ENCODE measurements at places on chromosomes 5 and 9.

- DNase-seq, result no peak
Measured at GRCh38 chr5:78763659-78764189, 115.2 kb upstream of the LHFPL2 start.

GRCh38 chr5:37071487-37071886, 177.7 kb downstream of the CPLANE1 start:
- no peak for DNase-seq

DNA sequence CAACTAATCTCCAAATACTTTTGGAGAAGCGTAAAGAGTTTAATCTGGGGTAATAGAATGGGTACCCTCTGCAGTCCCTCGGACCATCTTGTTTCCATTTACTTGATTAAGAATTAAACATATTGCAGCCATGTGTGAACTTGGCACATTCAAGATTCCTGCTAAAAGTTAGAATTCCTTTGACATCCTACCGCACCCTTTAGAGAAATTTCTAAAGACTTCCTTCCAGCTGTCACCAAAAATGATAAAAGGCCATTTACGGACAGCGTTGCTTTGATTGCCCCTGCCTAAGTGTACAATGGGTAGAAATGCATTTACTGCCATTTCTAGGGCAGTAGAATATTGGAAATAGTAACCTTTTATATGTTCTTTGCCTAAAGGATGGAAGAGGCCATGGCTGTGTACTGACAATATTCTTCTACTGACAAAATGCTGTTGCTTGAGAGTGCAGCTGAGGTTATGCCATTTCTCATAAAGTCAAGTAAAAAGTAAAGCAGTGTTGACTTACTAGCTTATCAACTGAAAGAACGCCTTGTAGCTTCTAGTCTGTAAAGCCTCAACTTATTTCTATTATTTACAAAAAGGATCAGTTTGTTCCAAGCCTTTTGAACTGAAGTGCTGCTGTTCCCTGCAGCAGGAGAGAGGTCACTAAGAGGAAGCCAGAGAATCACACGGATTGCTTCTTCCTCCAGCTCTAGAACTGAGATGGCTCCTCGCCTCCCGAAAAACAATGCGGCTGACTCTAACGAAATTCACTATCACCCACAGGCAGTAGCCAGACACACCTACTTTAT, 139.8 kb upstream of the BASP1 start:
- DNase-seq, result no peak

DNA sequence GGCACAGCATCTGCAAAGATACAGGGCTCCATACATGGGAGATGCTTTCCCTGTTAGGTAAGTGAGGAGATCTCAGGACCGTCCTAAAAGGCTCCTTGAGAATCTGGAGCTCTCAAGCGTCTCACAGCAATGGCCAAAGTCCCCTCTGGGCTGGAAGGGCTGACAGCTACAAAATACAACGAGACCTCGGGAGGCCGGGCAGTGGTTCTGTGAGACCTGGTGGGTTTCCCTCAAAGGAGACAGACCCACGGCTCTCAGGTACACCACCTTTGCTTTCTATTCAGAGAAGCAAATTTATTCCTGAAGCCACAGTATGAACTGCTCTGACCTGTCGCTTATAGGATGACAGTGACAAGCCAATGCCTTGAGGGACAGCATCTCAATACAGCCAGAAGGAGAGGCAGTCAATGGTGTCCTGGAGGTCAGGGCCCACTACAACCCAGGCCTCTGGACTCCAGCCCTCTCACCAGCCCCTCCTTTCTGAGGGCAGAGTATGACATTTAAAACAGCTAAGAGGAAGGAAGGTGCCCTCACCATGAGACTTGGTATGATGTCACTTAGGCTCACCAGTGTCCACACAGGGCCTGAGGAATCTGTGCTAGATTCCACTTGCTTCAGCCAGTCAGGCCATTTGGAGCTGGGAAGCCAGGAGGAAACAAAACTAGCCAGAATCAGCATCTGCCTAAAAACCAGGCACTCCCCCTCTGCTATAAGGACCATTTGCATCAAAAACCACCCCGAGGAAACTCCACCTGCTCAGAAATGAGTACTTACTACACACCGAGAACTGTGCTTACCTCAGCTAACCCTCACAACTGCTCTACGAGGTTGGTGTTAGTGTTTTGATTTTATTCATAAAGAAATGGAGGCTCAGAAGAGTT, 86.5 kb upstream of the FSTL4 start:
- DNase-seq, result no peak

- no peak for DNase-seq
Measured at GRCh38 chr5:156694598-156694997, 155.5 kb upstream of the PPP1R2B start.

Data from CD4-positive, alpha-beta memory T cell (primary cell).